SHP77 (cell line): ENCODE measurements at places on chromosomes 16 and 17.
A peak's percentile ranks its signal among the peaks of the same experiment; 100 is the strongest.

- no peak for DNase-seq
Measured at GRCh38 chr17:79619196-79619595, 8.3 kb upstream of the RBFOX3 start.

DNA sequence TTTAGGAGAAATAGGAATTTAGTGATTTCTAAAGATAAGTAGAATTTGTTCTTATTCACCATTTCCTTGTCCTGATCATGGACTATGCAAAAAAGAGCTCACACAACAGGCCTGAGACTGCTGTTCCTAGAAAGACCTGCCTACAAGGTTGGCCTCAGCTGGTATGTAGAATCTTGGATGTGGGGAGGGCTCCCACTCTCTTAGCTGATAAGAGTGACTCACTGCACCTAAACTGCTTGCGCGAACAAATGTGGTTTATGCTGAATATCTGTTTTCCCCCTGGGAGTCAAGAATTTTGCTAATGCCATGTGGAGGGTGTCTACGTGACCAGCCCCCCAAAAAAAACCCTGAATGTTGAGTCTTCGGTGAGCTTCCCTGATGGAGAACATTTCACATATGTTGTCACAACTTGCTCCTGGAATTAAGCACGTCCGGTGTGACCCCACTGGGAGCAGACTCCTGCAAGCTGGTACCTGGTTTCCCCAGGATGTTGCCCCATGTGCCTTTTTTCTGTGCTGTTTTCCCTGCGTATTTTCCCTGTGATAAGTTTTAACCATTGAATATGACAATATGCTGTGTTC is 68.8 kb upstream of the HSBP1 start:
- DNase-seq = no peak

DNA sequence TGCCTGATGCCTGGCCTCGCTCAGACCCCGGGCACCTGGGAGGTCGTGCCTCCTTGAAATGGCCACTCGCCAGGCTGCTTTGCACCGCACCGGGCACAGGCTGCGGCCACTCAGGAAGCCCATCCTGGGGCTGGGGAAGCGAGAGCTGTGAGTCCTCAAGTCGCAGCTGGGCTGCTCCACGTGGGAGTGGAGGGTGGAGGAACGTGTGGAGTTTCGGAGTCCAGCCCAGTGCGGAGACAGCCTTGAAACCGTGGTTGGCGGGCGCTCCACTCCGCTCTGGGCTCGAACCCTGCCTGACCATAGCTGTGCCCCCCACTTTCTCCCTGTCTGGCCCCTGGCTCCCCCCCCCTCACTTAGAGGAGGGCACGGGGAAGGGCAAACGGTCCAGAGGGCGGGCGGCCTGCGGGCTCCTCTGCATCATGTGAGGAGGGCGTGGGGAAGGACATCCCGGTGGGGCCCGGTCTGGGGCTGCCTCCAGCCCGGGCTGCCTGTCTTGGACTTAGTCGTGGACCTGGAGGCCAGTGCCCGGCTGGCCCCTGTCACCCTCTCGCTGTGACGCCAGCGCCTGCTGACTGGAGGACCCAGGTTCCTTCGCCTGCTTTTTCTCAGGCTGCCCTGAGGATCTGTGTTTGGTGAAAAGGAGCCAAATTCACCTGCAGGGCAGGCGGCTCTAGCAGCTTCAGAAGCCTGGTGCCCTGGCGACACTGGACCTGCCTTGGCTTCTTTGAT is 2.5 kb downstream of the UBE2I start:
- no peak for DNase-seq

DNA sequence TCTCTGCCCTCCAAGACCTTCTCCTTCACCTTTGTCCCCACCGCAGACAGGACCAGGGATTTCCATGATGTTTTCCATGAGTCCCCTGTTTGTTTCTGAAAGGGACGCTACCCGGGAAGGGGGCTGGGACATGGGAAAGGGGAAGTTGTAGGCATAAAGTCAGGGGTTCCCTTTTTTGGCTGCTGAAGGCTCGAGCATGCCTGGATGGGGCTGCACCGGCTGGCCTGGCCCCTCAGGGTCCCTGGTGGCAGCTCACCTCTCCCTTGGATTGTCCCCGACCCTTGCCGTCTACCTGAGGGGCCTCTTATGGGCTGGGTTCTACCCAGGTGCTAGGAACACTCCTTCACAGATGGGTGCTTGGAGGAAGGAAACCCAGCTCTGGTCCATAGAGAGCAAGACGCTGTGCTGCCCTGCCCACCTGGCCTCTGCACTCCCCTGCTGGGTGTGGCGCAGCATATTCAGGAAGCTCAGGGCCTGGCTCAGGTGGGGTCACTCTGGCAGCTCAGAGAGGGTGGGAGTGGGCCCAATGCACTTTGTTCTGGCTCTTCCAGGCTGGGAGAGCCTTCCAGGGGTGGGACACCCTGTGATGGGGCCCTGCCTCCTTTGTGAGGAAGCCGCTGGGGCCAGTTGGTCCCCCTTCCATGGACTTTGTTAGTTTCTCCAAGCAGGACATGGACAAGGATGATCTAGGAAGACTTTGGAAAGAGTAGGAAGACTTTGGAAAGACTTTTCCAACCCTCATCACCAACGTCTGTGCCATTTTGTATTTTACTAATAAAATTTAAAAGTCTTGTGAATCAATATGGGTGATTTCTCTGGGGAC is 12.2 kb downstream of the CX3CL1 start:
- DNase-seq = no peak

DNA sequence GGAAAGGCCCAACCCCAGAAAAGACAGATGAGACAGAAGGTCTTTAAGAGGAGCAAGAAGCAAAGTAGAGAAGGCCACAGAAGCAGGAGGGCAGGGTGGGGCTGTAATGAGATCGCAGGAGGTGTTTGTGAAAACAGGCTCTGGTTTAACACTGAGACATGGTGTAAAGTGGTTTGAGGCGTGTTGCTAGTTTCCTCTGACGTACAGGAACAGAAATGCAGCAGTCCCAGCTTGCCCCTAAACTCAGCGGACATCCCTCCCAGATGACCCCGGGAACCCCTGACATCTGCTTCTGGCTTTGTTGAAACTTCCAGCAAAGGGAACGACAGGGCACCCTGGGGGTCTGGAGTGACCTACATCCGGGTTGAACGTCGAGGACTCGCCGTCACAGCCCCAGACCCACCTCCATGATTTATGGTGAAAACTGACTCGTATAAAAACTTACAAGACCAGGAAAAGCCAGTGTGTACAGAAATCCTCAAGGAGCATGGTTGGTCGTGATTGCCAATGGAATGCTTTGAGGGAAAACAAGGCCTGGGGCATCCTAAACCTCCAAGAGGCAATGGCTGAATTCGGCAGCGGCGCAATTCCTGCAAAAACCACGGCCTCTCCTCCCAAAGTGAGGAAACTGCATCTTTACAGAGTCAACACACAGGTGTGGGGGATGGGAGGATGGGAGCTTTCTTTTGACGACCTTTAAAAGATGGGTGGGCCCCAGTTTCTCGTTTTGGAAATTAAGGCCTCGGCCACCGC is 25.8 kb downstream of the LITAF start:
- DNase-seq = no peak

DNA sequence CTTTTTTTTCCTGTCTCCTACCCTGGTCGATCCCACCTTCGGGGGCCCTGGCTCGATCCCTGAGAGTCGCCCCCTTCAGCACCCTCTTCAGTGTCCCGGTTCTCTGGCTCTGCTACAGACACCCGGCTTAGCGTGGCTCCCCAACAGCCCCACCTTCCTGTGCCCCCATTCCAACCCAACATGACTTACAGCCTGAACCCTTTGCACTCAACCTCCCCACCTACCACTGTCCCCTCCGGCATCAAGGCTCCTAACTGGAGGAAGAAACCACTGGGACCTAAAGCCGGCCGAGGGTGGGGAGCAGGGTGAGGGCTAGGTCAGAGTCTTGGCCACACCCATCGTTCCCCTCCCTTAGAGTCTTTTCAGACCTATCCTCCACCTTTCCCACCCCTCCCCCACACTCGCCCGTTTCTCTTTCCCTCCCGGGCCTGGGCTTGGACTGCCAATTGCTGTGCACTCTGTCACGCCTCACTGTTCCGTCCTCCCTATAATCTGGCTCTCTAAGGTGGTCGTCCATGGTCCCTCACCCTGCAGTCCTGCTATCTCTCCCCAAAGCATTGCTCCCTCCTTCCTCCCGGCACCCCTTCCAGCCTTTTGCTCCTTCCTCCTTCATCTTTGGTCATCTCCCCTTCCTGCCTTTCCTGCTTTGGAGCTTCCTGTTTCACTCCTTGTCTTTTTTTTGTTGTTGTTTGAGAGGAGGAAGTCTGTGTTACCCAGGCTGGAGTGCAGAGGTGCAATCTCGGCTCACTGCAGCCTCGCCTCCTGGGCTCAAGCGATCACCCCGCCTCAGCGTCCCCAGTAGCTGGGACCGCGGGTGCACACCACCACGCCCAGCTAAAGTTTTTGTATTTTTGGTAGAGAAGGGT is 890 bp upstream of the CLDN7 start:
- no peak for DNase-seq

- DNase-seq = no peak
Measured at GRCh38 chr16:28205117-28205899, 6.5 kb downstream of the XPO6 start.

GRCh38 chr17:80259457-80260068 is 1.1 kb upstream of the RNF213 start:
- peak; percentile 20 for DNase-seq

GRCh38 chr17:5416901-5417300 is 2.6 kb downstream of the NUP88 start:
- no peak for DNase-seq

DNA sequence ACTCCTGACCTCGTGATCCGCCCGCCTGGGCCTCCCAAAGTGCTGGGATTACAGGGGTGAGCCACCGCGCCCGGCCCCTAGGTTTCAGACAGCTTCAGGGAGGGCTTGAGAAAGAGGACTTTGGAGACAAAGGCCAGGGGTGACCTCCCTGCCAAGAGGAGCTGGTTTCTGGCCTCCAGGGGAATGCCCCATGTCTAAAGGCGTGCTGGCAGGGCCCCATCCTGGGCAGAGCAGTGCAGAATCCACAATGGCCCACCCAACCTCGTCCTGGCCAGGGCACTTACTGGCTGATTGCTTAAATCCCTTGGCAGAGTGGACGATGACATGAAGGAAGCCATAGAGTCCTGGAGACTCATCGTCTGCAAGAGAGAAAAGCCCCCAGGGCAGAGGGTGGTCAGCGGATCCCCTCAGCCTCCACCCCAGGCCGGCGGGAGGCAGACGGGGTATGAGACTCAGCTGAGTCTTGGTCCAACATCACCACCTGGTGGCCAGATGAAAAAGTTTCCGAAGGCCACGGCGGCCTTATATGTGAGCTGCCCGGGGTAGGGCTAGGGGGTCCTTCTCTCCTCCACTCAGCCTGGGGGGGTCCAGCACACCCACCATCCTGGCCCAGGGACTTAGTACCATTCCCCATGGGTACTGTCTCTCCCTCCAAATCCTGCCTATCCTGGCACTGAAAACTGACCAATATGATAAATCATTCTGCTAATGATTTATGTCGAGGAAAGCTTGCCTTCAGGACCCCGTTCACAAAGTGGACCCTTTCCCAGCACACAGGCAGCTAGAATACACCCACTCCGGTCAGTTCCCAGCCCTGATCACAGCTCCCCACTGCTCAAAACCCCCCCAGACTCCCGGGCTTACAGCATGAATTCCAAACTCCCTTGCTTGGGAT is 59.1 kb downstream of the TIMM22 start:
- peak; percentile 46 for DNase-seq

GRCh38 chr17:82804442-82805191 is 35.2 kb downstream of the ZNF750 start:
- DNase-seq = peak; percentile 37

DNA sequence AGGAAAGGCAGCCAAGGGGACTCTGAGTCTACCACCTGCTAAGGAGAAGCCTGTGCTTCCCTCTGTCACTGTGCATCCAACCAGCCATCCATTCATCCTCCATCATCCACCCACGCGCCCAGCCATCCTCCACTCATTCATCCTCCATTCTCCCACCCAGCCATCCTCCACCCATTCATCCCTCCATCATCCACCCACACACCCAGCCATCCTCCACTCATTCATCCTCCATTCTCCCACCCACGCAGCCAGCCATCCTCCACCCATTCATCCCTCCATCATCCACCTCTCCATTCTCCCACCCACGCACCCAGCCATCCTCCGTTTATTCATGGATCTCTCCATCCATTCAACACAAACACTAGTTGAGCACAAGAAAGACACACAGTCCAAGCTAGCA is 74.1 kb downstream of the COG7 start:
- no peak for DNase-seq

GRCh38 chr16:84562174-84562815 is 55.6 kb downstream of the COTL1 start:
- no peak for DNase-seq

- no peak for DNase-seq
Measured at GRCh38 chr16:17027488-17028129, 443.2 kb downstream of the XYLT1 start.

DNA sequence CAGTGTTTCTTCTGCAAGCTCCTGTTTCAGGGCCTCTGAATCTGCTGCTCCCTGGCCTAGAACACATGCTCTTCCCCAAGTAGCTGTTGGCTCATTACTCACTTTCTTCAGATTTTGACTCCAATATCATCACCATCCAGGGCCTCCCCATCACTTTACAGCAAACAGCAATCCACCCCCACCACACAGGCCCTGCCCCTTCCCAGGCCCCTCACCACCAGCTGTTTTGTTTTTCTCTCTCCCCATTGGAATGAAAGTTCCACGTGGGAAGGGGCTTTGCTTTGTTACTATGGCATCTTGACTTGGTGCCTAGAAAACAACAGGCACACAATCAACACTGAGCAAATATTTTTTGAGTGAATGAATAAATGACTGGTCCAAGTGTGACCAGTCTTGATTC is 4.0 kb downstream of the TMEM170A start:
- DNase-seq = no peak

GRCh38 chr17:28173801-28174200 is 131.3 kb downstream of the NLK start:
- DNase-seq = no peak

DNA sequence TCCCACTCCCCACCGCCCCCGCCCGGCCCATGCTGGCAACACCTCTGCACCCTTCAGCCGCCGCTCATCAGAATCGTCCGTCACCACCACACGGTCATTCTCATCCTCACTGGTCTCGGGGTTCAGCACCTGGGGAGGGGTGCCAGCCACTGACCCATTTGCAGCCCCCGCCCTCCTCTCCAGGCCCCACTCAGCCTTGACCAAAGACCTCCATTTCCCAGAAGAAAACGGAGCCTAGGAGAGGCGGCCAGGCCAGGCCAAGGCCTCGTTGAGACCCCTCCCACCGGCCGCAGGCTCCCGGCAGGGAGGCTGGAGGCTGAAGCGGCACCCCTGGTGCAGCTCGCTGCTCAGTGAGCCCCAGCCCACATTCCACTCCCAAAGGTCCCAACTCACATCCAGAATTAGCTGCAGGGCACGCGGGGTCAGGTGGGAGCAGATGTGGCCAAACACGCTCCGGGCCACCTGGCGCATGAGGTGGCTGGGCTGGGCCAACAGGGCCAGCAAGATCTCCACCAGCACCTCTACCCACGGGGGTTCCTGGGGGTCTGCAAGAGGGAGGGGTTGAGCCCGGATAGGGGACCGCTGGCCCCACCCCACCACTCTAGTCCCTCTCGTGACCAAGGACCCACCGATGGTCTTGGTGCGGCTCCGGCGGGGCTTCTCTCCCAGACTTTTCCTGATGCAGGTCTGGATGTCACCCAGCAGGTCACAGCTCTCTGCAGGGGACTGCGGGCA is 9.8 kb downstream of the MYBBP1A start:
- DNase-seq = no peak

GRCh38 chr16:30948667-30949649 is at the start of gene ORAI3:
TSS of gene ORAI3 (plus strand) at chr16:30949068. CDS start at chr16:30949290, 222 bp downstream.
- peak; percentile 37 for DNase-seq

GRCh38 chr17:82599674-82600661 is 48.3 kb downstream of the WDR45B start:
- DNase-seq = no peak
